ENCODE measurements at places on chromosomes 3 and 15.
A peak's percentile ranks its signal among the peaks of the same experiment; 100 is the strongest.

DNA sequence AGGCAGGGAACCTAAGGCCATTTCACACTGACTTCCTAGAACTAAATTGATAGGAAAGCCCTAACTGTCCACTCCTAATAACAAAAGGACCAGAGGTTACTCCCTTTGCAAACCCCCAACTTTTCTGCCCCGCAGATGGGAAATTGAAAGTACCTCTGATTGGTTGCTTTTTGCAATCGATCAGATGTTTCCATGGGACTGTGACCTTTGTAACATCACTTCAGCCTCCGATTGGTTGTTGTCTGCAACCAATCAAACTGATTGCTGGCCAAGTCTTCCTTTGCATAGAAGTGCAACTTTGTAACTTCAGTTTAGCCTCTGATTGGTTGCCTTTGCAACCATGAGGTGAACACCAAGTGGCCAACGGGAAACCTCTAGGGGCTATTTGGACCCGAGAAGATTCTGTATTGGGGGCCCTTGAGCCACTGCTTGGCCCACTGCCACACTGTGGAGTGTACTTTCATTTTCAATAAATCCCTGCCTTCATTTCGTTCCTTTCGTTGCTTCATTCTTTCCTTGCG, 11.3 kb upstream of the KNL1 start:
- H3K27ac ChIP-seq = no peak overlapping the region
- H3K27me3 ChIP-seq = no peaks in the 10 kb centered on the region
- H3K36me3 ChIP-seq = no peaks in the 10 kb centered on the region
- no peaks in the 10 kb centered on the region for H3K4me1 ChIP-seq

GRCh38 chr3:142981108-142981507, 17.6 kb upstream of the PAQR9 start:
- peaks cover 7% of the 10 kb centered on the region for H3K36me3 ChIP-seq
- H3K27ac ChIP-seq = no peak overlapping the region
- H3K4me3 ChIP-seq = no peak overlapping the region
- H3K4me1 ChIP-seq = peaks cover 18% of the 10 kb centered on the region
- peaks cover 3% of the 10 kb centered on the region for H3K27me3 ChIP-seq

DNA sequence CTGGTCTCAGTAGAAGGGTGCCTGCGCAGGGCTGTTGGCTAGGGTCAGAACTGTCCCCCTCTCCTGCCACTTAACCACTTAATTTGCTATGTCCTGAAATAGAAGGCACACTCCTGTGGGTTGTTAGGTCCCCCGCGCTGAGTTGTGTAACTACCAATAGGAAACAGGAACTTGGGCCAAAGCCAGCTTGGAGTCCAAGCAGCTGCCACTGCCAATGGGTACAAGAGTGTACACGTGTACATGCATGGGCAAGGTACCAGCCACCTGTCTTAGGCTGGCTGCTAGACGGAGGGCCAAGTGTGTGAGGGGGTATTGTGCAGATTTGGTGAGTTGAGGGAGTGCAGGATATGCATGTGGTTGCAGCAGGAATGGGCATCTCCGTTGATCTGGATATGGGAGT, 29.7 kb upstream of the POLG start:
- H3K4me1 ChIP-seq = peaks cover 24% of the 10 kb centered on the region
- no peak for DNase-seq
- peaks cover 4% of the 10 kb centered on the region for H3K36me3 ChIP-seq
- peak overlapping the region; percentile 49 for H3K4me3 ChIP-seq
- peaks cover 38% of the 10 kb centered on the region for H3K27me3 ChIP-seq

- no peaks in the 10 kb centered on the region for H3K36me3 ChIP-seq
- no peaks in the 10 kb centered on the region for H3K27me3 ChIP-seq
- no peak for DNase-seq
These were observed 176.4 kb downstream of the ISL2 start for GRCh38 chr15:76512971-76513370.

DNA sequence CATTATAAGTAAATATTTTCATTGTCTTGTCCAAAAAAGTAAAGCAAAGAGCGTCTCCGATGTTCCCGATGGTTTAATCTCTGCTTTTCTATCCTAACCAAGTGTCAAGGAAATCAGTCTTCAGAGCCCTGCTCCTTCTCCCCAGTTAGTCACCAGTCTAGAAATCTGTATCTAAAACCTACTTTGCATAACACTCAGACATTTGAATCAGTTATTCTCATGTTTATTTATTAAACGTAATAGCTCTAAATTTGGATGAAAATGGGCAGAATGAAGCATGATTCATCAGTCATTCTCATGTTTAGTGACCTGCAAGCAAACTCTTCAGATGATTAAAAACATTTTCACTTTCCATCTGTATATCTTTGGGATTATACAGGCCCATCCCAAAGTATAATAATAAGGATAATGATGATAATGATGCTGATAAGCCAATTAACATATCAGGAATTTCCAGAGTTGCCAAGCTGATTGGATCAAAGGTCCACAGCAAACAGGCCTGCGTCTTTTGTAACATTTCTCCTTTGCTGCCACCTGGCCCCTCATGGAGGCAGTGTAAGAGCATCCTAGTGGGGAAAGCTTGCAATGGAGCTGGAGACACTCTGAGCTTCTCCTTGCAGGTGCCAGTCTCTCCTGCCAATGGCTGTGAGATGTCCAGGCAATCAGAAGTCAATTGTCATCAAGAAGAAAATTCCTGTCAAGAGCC, 273.9 kb downstream of the IGSF11 start:
- no peak overlapping the region for H3K27ac ChIP-seq
- peaks cover 2% of the 10 kb centered on the region for H3K27me3 ChIP-seq
- H3K4me3 ChIP-seq = no peak overlapping the region

DNA sequence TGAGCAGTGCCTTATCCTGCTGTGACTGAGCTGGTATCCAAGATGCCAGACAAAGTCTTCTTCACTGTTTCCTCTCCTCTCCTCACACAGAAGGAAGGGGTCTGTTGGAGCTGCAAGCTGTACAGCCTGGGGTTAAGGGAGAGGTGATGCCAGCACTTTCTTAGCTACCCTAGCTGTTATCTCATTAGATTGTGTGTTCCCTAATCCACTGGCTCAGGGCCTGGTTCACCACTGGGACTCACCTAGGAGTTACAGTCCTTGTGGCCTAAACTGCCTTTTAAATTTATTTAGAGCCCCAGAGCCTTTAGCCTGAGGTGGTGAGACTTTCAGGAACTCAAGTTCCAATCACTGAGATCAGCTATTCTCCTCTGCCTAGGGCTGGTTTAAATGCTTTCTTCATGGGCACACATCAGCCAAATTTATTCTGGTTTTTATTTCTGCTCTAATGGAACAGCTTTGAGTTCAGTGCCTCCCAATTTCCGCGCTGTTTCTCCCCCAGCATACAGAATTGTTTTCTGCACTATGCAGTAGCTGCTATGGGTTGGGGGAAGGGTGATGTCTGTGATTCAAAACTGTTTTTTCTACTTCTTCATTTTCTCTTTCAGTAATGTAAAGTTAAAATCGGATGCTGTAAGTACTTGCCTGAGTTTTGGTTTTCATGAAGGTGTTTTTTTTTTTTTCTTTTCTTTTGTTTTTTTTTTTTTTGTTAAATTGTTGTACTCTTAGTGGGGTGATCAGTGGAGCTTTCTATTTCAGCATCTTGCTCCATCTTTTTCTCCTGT, 198.8 kb downstream of the DOCK3 start:
- H3K4me1 ChIP-seq = peaks cover 2% of the 10 kb centered on the region
- no peak overlapping the region for H3K4me3 ChIP-seq
- DNase-seq = no peak
- peaks cover 12% of the 10 kb centered on the region for H3K36me3 ChIP-seq

- no peaks in the 10 kb centered on the region for H3K27me3 ChIP-seq
- H3K4me1 ChIP-seq = no peaks in the 10 kb centered on the region
- H3K4me3 ChIP-seq = no peak overlapping the region
- H3K27ac ChIP-seq = no peak overlapping the region
- peaks cover 6% of the 10 kb centered on the region for H3K36me3 ChIP-seq
- DNase-seq = no peak
These were observed 17.5 kb downstream of the OSTN start for GRCh38 chr3:191216510-191216909.

DNA sequence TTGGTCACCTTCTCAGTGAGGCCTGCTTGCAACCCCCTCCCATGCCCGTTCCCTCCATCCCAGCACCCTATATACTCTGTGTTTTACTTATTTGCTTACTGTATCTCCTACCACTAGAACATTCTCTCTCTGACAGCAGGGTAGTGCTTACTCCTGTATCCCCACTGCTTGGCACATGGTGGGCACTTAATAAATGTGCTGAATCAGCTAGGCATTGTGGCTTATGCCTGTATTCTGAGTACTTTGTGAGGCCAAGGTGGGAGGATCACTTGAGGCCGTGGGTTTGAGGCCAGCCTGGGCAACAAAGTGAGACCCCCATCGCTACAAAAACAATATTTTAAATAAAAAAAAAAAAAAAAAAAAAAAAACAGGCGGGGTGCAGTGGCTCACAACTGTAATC, 7.6 kb upstream of the SHISA5 start:
- H3K27ac ChIP-seq = no peak overlapping the region
- H3K4me3 ChIP-seq = no peak overlapping the region
- H3K36me3 ChIP-seq = peaks cover 5% of the 10 kb centered on the region
- DNase-seq = no peak

- peaks cover 1% of the 10 kb centered on the region for H3K36me3 ChIP-seq
- H3K27me3 ChIP-seq = no peaks in the 10 kb centered on the region
- no peak for DNase-seq
- H3K4me3 ChIP-seq = no peak overlapping the region
- no peak overlapping the region for H3K27ac ChIP-seq
These were observed 247.7 kb downstream of the VGLL3 start for GRCh38 chr3:86743233-86743632.

DNA sequence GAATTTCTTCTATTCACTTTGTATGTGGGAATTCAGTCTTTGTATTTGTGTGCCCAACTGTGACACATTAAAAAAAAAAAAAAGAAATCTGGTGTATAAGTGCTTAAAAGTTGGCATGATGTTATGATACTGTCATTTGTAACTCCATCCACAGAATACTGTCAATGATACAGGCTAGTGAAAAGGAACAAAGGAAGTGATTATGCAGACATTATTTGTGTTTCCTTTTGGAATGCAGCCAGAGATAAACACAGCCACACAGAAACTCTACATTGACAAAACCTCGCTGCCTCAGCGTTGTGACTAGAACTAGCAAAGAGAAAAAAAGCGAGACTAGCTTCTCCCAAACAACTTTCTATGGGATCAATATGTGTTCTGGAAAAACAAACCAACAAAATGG, 519.2 kb upstream of the AGTR1 start:
- no peaks in the 10 kb centered on the region for H3K4me1 ChIP-seq
- H3K4me3 ChIP-seq = no peak overlapping the region
- no peaks in the 10 kb centered on the region for H3K36me3 ChIP-seq
- H3K27ac ChIP-seq = no peak overlapping the region
- H3K27me3 ChIP-seq = no peaks in the 10 kb centered on the region
- no peak for DNase-seq

GRCh38 chr3:170258105-170258487, 35.9 kb downstream of the PRKCI start:
- no peaks in the 10 kb centered on the region for H3K27me3 ChIP-seq
- peaks cover 17% of the 10 kb centered on the region for H3K36me3 ChIP-seq
- H3K4me3 ChIP-seq = no peak overlapping the region
- H3K27ac ChIP-seq = no peak overlapping the region
- no peak for DNase-seq

DNA sequence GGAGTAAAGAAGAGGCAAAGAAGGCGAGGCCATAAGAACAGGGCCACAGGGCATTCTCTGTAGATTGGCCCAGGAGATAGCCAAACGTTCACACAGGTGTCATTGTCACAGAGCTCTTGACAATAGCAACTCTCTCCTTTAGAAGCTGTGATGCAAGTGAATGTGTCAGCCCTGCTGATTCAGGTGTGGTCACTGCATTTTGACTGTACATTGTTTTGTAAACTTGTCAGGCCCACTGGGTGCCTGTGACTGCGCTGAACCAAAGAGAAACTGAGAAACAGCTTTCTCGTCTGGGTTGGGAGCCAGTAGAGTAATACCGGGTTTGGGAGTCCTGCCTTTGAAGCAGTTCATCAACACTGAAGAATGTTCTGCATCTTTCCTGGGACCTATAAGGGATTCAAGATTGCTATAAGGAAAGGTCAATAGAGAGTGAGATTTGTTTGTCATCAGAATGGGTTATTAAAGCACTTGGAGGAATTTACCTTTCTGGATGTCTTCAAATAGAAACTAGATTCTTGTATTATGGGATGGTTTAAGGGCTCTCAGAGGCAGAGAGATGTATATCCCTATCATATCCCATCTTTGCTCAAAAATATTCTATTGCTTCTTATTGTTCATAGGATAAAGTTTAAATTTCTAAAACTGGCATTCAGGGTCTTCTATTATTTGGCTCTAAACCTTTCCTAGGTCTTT, 45.4 kb downstream of the TMEM45A start:
- no peak for DNase-seq
- H3K4me1 ChIP-seq = peaks cover 6% of the 10 kb centered on the region
- no peaks in the 10 kb centered on the region for H3K36me3 ChIP-seq
- no peak overlapping the region for H3K27ac ChIP-seq
- H3K27me3 ChIP-seq = no peaks in the 10 kb centered on the region

DNA sequence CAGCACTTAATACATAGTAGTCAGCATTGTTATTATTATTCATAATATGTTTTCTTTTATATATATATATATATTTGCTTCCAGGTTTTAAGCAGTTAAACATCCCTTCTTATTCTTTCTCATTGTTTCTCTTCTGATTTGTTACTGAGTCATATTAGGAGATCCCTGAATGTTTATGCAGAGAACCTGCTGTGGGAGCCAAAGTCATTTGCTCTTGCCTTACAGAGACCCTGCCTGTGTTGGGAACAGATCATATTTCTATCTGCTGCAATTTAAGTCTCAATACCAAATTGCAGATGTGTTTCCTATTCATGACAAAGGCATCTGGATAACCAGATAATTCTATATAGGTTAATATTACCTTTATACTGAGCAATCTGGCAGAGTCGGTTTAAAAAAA, 323.0 kb upstream of the UMPS start:
- peaks cover 8% of the 10 kb centered on the region for H3K27me3 ChIP-seq
- no peak for DNase-seq
- H3K27ac ChIP-seq = no peak overlapping the region

GRCh38 chr15:93274257-93274656, 185.2 kb upstream of the RGMA start:
- H3K27me3 ChIP-seq = no peaks in the 10 kb centered on the region
- H3K36me3 ChIP-seq = peaks cover 24% of the 10 kb centered on the region
- H3K27ac ChIP-seq = no peak overlapping the region
- peaks cover 16% of the 10 kb centered on the region for H3K4me1 ChIP-seq
- H3K4me3 ChIP-seq = no peak overlapping the region
- no peak for DNase-seq

DNA sequence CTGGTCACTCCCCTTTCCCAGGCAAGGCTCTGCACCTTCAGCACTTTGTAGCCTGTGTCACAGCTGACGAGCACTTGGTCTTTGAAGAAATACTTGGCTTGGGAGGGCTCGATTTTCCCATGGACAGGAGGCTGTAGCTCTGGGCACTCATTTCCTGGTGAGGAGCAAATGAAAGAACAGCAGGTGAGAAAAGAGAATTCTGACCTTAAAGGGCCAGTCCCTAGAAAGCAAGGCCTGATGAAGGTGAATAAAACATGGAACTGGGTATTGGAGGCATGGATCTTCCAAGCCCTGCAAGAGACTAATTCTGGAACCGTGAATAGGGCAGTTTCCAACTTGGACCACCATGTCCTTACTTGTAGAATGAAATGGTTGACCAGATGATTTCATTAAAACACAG, 39.9 kb downstream of the MASP1 start:
- no peak overlapping the region for H3K27ac ChIP-seq
- H3K4me1 ChIP-seq = no peaks in the 10 kb centered on the region
- no peak overlapping the region for H3K4me3 ChIP-seq
- no peaks in the 10 kb centered on the region for H3K36me3 ChIP-seq

- no peak overlapping the region for H3K4me3 ChIP-seq
- H3K4me1 ChIP-seq = peaks cover 18% of the 10 kb centered on the region
- no peak for DNase-seq
- H3K27me3 ChIP-seq = no peaks in the 10 kb centered on the region
- H3K27ac ChIP-seq = peak overlapping the region; percentile 48
These were observed 37.5 kb downstream of the C3orf70 start for GRCh38 chr3:185115371-185115770.

Data from glutamatergic neuron (in vitro differentiated cells).